ENCODE measurements at places on chromosomes 3 and 15.

DNA sequence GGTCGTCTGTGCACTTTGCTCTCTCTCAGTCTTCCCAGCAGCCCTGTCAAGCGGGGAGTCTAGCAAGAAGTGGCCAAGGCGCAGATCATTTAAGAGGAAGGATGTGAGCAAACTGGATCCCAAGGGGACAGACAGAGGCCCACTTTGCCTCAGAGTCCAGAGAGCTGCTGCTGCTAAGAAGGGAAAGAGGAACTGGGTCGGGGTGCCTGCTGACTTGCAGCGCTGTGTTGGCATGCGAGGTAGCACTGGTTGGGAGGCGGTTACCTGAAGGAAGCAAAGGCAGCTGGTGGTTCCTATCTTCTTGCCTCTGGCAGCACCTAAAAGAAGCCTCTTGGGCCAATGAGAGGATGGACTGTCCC lies 28.1 kb downstream of the SMAD3 start:
- DNase-seq = no peak

- no peak for DNase-seq
These were observed 122.3 kb upstream of the AADACL2 start for GRCh38 chr3:151611419-151611818.

DNA sequence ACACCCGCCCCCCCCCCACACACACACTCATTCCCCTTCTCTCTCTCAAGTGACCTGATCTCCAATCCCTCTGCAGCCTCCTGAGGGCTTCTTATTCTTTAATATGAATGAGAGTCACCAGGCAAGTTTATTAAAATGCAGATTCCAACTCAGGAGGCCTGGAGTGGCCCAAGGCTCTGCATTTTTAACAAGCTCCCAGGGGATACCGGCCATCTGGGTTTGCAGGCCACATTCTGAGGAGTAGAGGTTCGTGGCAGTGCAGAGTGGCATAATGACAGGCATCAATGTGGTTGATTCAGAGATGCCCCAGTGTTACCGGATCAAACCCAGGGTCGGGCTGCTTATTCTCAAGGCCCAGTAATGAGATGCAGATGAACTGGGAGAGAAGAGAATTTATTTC lies 18.9 kb downstream of the EIF1B start:
- DNase-seq = no peak

DNA sequence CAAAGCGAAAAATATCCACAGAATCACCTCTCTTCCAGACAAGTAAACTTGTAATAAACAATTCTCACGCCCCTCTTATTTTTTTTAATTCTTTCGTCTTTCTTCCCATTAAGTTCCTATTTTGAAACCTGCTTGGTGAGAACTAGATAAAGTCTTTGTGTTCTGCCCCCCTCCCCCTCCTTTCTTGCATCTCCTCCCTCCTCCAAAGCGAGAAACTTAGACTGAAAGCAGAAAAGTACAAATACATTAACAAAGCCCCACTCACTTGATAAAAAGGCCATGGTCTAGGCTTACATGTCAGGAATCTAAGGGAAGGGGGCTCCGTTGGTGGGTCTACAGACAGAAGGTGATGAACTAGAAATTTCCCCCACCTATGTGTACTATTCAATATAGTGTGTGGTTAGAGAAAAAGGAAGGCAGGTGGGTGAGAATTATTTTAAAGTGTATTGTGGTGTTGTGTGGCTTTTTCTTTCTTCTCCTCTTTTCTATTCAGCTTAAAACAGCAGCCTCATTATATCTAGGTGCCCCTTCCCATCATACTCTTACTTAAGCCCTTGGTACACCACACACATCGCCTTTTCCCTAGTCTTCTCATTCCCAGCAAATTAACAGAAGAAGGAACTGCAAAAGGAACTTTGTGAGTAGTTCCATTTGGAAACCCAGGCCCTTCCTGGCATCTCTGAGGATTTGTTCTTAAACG lies 215.3 kb downstream of the MEIS2 start:
- DNase-seq = no peak

DNA sequence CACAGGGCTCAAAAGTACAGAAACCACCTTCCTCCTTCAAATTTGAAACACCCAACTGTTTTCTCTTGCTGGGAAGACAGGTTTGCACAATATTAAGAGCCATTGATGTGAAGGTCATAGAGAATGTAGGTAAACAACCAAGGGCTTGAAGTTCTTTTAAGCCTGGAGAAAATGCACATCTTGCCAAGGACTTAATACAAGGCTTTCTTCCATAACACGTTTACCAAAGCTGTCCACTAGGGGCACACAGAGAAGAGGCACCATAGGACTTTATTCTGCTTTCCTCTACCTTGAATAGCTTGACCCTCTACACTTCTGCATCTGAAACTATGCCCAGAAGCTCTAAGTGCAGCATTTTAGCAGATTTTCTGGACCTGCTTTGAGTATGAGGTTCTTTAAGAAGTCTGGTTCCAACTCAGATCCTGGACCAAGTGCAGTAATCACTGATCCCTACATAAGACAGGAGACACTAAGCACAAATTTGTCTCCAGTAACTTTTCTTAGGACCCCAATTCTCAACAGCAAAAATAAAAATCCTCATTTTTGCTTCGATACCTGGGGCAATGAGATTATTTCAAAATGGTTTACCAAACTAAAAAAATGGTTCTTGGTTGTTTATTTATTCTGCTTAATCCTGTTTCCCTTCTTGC lies 138.0 kb downstream of the FBN1 start:
- no peak for DNase-seq

GRCh38 chr15:70121624-70122302 lies 24.0 kb upstream of the TLE3 start:
- no peak for DNase-seq

DNA sequence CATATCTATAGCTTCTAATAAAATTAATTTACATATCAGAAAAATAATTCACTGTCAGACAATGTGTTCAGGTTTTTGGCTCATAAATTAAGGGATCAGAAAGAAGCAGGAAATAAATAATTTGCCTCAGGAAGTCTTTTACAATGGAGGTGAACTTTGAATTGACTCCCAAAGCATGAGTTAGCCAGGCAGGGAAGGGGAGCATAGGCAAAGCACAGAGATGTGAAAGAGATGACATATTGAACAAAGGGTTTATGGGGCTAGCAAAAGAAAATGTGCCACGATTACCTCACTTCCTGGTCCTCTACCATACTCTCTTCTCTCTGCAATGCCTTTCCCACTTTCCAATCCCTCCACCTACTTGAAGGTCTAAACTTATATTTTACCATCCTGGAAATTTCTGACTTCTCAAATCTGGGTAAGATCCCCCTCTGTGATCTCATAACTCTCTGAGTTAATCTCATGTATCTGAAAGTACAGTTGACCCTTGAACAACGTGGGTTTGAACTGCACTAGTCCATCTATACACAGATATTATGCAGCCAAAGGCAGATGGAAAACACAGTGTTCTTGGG lies 4.1 kb upstream of the HEXA start:
- DNase-seq = no peak

All from CD4-positive, alpha-beta T cell (primary cell).